ENCODE measurements at places on chromosomes 7 and 10. TPM values are rescaled to one million over a fixed set of nuclear protein-coding genes. Genes with fewer than 3 reads are reported as not detected.

The HECTD2 gene
- total RNA-seq: 9.1 TPM

The FHIP2A gene
- total RNA-seq: 23.8 TPM

The CPEB3 gene
- 0.92 TPM for total RNA-seq

The MLXIPL gene
- not detected for total RNA-seq

The OR2A7 gene
- total RNA-seq: not detected

The VDAC2 gene
- 165 TPM for total RNA-seq

The ABLIM1 gene
- total RNA-seq: 7.2 TPM

The STYXL1 gene
- 43.4 TPM for total RNA-seq

The SAMD8 gene
- total RNA-seq: 49.0 TPM

The DNAJC9 gene
- 34.3 TPM for total RNA-seq

The BTBD16 gene
- total RNA-seq: not detected

The CHAT gene
- total RNA-seq: not detected

The GRID1 gene
- total RNA-seq: 0.09 TPM

The RELN gene
- under 0.01 TPM for total RNA-seq

The MEIG1 gene
- not detected for total RNA-seq

The PNLIP gene
- not detected for total RNA-seq

The CPA5 gene
- total RNA-seq: not detected

The HPS1 gene
- total RNA-seq: 29.3 TPM

The CNTNAP2 gene
- 3.6 TPM for total RNA-seq

The GJD4 gene
- not detected for total RNA-seq

The PHF14 gene
- total RNA-seq: 24.9 TPM

The PRRT4 gene
- total RNA-seq: not detected

The SP4 gene
- total RNA-seq: 3.0 TPM

The EBLN1 gene
- total RNA-seq: not detected

The SMIM30 gene
- total RNA-seq: 60.3 TPM

The ERLIN1 gene
- 41.6 TPM for total RNA-seq

The UNCX gene
- total RNA-seq: not detected

The PRSS37 gene
- not detected for total RNA-seq

The HOXA10 gene
- 13.7 TPM for total RNA-seq

The NPSR1 gene
- not detected for total RNA-seq

The CASTOR2 gene
- total RNA-seq: 5.6 TPM

The TEX47 gene
- total RNA-seq: not detected

The ZWINT gene
- total RNA-seq: 3.6 TPM

The PRPS1L1 gene
- total RNA-seq: not detected

The CDNF gene
- 0.51 TPM for total RNA-seq

The MEOX2 gene
- total RNA-seq: not detected

The UBE2H gene
- 77.5 TPM for total RNA-seq

The HACD1 gene
- total RNA-seq: 30.0 TPM

The ABCB1 gene
- total RNA-seq: 0.05 TPM

The CDC14C gene
- total RNA-seq: not detected

The CAMK1D gene
- total RNA-seq: 4.4 TPM

The FANK1 gene
- total RNA-seq: 4.6 TPM

The PDE1C gene
- total RNA-seq: 0.74 TPM

The ASZ1 gene
- not detected for total RNA-seq

The FGL2 gene
- 0.30 TPM for total RNA-seq

The NUDT13 gene
- total RNA-seq: 0.30 TPM

The CRYGN gene
- not detected for total RNA-seq

The HPSE2 gene
- not detected for total RNA-seq

The PCLO gene
- 0.59 TPM for total RNA-seq

The SPACDR gene
- 1.5 TPM for total RNA-seq

The MSMB gene
- total RNA-seq: not detected

The CUEDC2 gene
- 49.1 TPM for total RNA-seq

All from smooth muscle cell of the umbilical artery (primary cell).